ENCODE measurements at places on chromosomes 11 and 22.

GRCh38 chr22:44889255-44889878 lies 120.4 kb downstream of the PHF21B start:
- DNase-seq, result no peak

DNA sequence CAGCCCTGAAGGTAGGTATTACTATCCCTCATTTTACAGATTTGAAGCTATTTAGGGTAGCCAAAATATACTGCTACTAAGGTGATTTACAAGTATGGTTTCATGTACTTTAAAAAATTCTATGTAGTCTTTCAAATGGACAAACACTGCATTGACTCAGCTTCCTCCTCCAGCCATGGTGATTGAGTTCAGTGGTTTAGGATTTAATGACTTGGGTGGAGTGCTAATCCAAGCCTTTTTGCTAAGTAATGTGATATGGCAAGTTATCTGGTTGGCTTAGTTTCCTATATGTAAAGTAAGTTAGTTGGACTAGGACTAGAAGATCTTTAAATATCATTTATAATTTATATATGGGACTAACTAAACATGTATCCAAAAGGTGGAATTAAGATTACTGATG lies 77.9 kb downstream of the ARHGAP20 start:
- no peak for DNase-seq

- DNase-seq, result peak; percentile 57
These were observed 125.9 kb downstream of the TEAD1 start for GRCh38 chr11:12800032-12800671.

GRCh38 chr22:42837556-42837955 lies 19.5 kb downstream of the ARFGAP3 start:
- DNase-seq, result no peak

GRCh38 chr22:49181431-49181830 lies 646.2 kb downstream of the BRD1 start:
- no peak for DNase-seq

GRCh38 chr11:113238721-113239120 lies 75.7 kb upstream of the TTC12 start:
- DNase-seq, result no peak

All from NCI-H1105 treated with DMSO at 0.1 percent for 48 hours (cell line).